ENCODE measurements at places on chromosomes 16 and 17.

- no peak for ATAC-seq
These were observed 57.2 kb downstream of the NUP93 start for GRCh38 chr16:56787167-56787566.

- no peak for ATAC-seq
These were observed 25.6 kb downstream of the UNK start for GRCh38 chr17:75810216-75810615.

- ATAC-seq = no peak
These were observed 332.2 kb upstream of the KIF2B start for GRCh38 chr17:53490447-53490968.

DNA sequence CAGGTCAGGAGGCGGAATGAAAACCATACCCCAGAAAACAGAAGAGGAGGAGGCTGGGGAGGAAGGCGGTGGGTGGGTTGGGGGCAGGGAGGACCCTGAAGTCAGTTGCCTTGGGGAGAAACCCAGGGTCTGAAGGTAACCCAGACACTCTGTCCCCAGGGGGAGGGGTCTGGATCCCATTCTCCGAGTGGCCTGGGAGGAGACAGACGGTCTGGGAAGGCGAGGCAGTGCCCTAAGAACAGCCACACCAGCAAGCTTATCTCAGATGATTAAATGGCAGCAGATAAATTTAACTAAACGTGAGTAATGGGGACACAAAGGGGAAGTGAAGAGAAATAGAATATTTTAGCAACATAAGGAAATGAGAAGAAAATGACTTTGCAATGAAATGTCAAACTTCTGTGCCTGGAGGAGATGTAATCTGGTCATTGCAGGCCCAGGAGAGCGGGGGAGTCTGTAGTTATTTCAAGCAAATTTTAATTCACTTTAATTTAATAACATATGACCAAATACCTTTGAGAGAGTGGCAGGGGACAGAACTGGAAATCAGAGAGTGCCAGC lies 21.4 kb upstream of the ZFP90 start:
- no peak for ATAC-seq

GRCh38 chr17:18017958-18018357 lies 21.0 kb downstream of the ATPAF2 start:
- ATAC-seq = no peak

GRCh38 chr17:78842881-78843565 lies 2.4 kb upstream of the USP36 start:
- no peak for ATAC-seq

- ATAC-seq = no peak
These were observed 3.9 kb downstream of the PLEKHG4 start for GRCh38 chr16:67283039-67283825.

GRCh38 chr16:74680681-74681080 lies 14.0 kb upstream of the RFWD3 start:
- ATAC-seq = no peak

DNA sequence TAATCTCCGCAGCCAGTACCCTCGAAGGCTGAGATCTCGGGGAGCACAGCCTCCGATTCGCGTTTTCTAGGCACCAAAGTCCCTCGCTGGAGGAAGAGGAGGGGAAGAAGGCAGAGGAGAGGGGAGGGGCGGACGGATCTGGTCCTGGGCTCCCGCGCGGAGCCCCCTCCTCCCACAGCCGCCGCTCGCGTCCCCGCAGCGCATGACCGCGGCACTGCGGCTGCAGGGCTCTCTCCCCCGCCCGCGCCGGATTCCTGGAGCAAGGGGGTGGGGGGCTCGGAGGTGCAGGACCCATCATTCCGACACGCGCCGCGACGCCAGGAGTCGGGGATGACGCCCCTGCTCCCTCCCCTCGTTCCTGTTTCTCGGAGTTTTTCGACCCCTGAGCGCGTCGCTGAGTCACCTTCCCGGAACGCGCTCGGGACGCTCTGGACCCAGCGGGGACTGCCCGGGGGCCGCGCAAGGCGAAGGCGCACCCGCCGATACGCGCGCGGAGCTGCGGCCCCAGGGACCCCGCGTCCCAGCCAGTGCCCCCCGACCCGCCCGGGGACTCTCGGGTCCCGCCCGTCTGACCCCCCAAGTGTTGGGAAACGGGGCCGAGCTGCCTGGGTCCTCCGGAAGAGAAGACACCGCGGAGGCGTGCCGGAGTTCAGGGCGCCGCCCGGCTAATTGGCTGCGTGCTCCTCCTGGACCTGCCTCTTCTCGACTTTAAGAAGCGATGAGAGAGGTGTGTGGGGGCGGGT lies 1.4 kb upstream of the SPHK1 start:
- ATAC-seq = peak; percentile 66
